Fibroblast of lung (primary cell): ENCODE measurements at places on chromosomes 12 and 14. TPM values are rescaled to one million over a fixed set of nuclear protein-coding genes. Genes with fewer than 3 reads are reported as not detected.

DNA sequence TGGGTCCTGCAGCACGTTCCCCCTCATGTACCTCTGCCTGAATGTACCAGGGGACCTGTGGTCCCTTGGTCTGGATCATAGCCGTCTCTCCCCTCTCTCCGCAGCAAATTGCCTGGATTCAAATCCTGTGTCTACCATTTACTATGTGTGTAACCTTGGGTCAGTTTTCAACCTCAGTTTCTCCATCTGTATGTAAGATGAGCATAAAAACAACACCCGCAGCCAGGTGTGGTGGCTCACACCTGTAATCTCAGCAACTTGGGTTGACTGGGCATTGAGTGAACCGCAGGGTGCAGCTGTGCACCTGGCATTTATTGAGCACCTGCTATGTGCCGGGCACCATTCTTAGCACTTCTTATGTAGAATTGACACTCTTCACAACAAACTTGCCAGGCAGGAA lies 14.1 kb downstream of the CYP46A1 start:
- H3K4me3 ChIP-seq = no peak overlapping the region
- DNase-seq = no peak
- peaks cover 13% of the 10 kb centered on the region for H3K27me3 ChIP-seq
- no peaks in the 10 kb centered on the region for H3K4me1 ChIP-seq

DNA sequence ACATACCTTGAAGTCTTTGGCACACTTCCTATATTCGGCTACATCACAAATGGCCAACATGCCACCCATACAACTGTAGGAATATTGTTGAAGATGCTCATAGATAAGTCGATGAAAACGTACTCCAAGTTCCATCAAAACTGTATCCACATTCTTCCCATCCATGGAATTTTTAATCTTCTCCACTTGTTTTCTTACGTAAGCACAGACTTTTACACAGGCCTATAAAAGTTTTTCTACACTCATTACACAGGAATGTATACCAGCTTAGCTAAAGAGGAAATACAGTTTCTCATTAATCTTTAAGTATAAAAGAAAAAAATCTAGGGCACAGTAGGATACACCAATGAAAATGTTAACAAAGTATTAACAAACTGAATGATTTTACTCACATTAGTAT lies 59.1 kb downstream of the EXOC5 start:
- H3K4me3 ChIP-seq = no peak overlapping the region
- no peaks in the 10 kb centered on the region for H3K27me3 ChIP-seq
- no peak overlapping the region for H3K27ac ChIP-seq
- H3K4me1 ChIP-seq = no peaks in the 10 kb centered on the region

DNA sequence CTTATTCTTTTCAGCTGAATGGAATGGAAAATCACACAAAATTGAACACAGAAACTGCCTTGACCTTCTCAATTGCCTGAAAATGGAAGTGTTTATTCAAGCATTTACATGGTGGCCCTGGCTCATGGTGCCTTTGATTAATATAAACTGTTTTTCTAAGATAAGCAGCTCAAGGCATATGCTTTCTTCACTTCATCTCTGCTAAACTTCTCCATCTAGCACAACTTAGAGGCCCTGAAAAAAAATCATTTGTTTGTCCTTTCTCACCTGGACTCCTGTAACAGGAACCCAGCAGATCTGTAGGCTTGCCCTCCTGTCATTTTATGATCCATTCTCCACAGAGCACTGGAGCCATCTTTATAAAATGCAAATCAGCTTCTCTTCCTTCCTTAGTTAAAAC lies 117.5 kb upstream of the KRR1 start:
- H3K27me3 ChIP-seq = no peaks in the 10 kb centered on the region
- DNase-seq = no peak
- no peaks in the 10 kb centered on the region for H3K36me3 ChIP-seq
- no peak overlapping the region for H3K4me3 ChIP-seq
- no peak overlapping the region for H3K27ac ChIP-seq

Gene CCDC184
- total RNA-seq = under 0.01 and 0.17 TPM in 2 replicates

Gene PTHLH
- 0.26 and 1.8 TPM in 2 replicates for total RNA-seq
